Urothelium cell line (cell line): ENCODE measurements at places on chromosomes 5 and 9.

DNA sequence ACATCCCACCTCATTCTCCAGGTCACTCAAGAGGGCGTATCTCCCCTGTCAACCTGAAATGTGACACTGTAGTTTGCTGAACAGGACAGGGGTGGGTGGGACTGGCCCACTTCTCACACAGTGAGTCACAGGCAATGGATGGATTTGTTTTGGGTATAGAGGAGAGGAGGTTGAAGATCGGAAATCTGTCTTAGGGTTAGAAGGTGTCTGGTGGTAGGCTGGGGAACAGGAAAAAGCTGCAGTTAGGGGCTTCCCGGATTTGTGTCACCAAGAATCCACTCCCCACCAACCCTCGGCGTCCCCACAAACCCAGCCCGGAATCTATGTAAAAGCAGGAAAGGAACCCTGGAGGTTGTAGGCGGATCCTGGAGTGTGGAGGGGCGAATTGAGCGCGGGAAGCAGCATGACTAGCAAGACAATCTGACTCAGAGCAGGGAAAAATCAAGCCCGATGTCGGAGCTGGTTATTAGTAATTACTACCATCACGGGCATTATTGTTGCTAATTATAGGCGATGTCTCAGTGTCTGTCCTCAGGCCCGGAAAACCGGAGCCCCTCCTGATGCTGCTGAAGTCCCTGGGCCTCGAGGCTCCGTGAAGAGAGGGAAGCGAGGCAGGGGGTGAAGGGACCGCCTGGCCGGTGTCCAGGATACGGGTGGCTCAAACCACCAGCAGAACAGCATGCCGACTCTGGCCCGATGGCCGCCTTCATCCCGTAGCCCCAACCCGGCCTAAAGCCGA lies 1.7 kb upstream of the IRX1 start:
- no peak for DNase-seq

GRCh38 chr9:967436-967835 lies 9.0 kb upstream of the DMRT3 start:
- no peak for DNase-seq

- DNase-seq, result no peak
Observed at GRCh38 chr9:134870301-134870694, 10.3 kb upstream of the FCN2 start.

GRCh38 chr9:14043483-14043882 lies 270.5 kb downstream of the NFIB start:
- no peak for DNase-seq

- peak; percentile 18 for DNase-seq
Observed at GRCh38 chr9:81558091-81558830, 131.1 kb downstream of the TLE1 start.

DNA sequence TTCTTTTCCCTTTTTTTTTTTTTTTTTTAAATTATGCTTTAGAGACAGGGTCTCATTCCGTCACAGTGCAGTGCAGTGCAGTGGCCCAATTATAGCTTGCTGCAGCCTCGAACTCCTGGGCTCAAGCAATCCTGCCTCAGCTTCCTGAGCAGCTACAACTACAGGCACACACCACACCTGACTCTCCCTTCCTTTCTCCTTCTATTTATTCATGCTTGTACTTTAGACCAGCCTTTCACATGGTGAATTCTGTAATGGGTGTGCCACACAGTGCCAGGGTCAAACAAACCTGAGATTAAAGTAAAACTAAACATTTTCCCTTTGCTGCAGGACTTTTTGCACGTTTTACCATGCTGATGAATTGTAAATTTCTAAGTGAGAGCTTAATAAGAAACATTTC lies 8.0 kb downstream of the SH3RF2 start:
- no peak for DNase-seq

GRCh38 chr9:12614488-12614887 lies 78.7 kb upstream of the TYRP1 start:
- no peak for DNase-seq

DNA sequence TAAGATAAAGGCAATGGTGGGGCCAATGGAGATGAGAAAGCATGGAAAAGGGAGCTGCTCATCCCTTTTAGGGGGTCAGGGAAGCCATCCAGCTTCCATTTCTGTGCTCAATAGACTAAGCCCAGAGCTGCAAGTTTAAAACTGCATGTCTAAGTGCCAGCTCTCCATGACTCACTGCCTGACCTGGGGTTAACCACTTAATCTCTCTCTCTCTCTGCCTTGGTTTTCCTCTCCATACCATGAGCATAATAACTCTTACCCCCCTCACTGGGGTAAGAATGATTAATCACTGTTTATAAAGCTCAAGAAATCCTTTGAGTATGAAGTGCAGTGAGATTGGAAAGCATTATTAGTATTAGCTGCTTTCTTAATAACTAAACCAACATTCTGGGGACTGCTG lies 1382.4 kb upstream of the WWC1 start:
- peak; percentile 66 for DNase-seq

GRCh38 chr5:111776913-111777781 lies 20.2 kb upstream of the NREP start:
- DNase-seq, result no peak

- no peak for DNase-seq
Observed at GRCh38 chr5:168057905-168058304, 233.5 kb upstream of the WWC1 start.

GRCh38 chr5:154797762-154798161 lies 42.6 kb downstream of the LARP1 start:
- DNase-seq, result no peak

GRCh38 chr9:99235069-99235468 lies 13.0 kb downstream of the SEC61B start:
- no peak for DNase-seq

GRCh38 chr5:101080462-101081240 lies 177.6 kb upstream of the ST8SIA4 start:
- DNase-seq, result no peak

DNA sequence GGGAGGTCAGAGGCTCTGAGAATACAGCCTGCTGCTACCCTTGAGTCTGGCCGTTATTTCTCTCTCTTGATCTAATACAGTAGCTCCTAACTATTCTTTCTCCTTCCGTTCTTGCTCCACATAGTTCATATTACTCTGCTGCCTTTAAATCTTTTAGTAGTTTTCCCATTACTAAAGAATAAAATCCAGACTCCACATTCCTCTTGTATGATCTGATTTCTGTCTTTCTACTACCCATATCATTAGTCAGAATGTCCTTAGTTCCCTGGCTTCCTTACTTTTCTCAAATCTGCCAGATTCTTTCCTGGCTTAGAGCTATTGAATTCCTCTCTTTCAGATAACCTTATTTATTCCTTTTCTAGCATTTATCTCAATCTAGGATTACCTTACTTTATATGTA lies 40.0 kb downstream of the MARCHF6 start:
- DNase-seq, result no peak

DNA sequence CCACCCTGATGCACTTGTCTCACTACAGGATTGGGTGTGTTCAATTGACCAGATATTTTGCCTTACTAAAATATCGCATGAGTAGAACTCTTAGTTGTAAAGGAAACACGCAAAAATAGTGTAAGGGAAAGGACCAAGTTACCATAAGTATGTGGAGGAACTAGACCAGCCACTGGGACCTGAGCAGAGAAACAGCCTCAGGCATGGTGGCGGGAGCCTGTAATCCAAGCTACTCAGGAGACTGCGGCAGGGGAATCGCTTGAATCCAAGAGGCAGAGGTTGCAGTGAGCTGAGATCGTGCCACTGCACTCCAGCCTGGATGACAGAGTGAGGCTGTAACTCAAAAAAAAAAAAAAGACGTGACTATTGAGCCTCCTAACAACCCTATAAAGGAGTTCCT lies 117.9 kb upstream of the SPATA31C2 start:
- no peak for DNase-seq

DNA sequence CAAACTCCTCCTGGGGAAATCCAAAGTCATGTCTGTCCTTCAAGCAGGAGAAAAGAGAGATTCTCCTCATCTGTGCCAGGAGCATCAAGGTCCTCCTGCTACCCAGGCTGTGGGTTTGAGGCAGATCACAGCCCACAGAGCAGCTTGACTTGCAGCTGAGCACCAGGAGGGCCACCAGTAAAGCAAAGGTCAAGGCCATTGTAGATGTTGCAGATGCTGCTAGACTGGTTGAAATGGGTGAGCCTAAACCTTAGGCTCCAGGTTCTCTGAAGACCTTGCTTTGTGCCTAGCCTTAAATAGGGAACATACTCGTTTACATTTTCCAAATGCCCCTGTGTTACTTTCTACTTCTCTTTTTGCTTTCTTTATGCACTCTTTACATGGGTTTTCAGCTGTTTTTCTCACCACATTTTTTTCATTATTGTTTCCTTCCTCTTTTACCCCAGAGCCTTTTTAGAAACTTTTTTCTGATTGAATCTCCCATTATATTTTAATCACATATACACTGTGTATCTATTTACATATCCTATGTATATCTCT lies at the start of gene IFNA2:
IFNA2 (minus strand) TSS at position 268 of the 540 bp plus-strand sequence; CDS start at position 199, 69 bp downstream.
- no peak for DNase-seq

DNA sequence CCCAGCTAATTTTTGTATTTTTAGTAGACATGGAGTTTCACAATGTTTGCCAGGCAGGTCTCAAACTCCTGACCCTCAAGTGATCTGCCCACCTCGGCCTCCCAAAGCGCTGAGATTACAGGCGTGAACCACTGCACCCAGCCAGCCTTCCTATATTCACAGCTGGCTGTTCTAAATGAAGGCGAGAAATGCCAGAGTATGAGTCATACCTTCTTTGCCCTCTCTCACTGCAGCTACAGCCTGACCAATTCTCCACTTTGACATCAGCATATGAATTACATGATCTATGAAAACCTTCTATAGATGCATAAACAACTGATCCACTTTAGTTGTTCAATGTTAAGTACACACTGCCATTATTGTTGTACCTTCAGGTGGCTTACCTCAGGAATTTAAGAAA lies 14.5 kb downstream of the APTX start:
- DNase-seq, result no peak

DNA sequence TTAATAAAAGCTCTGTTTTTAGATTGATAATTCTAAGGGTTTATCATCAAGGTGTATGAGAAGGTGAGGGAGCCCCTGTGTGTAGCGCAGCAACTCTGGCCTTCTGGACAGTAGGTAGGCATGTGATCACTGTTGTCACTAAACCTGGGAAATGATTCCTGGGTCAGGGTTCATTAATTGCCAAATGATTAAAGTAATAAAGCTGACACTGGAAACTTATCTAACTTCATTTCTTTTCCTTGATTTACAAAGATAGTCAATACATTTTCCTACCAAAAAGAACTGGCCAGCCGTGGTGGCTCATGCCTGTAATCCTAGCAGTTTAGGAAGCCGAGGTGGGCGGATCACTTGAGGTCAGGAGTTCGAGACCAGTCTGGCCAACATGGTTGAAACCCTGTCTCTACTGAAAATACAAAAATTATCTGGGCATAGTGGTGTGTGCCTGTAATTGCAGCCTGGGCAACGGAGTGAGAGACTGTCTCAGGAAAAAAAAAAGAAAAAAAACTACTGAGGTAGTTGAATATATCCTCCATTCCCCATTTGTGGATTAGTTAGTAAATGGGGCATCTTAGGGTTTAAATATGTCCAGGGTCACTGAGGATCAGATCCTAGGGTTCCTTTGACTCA lies 2.4 kb downstream of the EHMT1 start:
- no peak for DNase-seq

DNA sequence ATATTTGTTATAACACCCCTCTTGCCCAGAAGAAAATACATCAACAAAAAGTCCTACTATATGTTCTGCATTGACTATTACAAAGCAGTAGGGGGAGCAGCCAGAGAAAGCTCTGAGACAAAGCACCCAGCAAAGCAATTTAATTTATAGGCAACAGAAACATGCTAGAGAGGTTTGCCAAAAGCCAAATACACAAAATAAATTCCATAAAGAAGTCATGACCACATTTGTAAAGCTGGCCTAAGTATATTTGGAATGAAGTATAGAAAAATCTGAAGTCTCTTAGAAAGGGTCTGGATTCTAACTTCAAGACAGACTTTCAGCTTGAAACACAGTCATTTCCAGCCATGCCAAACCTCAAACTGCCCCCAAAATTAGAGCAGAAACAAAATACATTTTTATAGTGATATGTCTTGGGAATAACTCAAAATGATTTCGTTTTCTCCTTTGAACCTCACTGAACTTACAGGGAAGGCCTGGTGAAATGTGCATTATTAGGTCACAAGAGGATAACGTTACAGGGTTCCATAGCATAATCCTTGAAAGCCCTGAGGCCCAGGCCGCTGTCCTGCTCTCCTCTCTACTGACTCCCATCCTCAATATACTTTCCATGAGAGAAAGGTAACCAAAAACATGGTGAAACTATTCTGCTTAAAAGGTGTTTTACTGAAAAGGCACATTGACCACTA lies 451.8 kb downstream of the RAB3C start:
- DNase-seq, result peak; percentile 17

GRCh38 chr9:2923766-2924379 lies 80.0 kb upstream of the PUM3 start:
- DNase-seq, result no peak

GRCh38 chr9:121708768-121709488 lies 57.5 kb downstream of the DAB2IP start:
- no peak for DNase-seq

GRCh38 chr5:179348011-179348530 lies 2.8 kb upstream of the ADAMTS2 start:
- DNase-seq, result no peak

DNA sequence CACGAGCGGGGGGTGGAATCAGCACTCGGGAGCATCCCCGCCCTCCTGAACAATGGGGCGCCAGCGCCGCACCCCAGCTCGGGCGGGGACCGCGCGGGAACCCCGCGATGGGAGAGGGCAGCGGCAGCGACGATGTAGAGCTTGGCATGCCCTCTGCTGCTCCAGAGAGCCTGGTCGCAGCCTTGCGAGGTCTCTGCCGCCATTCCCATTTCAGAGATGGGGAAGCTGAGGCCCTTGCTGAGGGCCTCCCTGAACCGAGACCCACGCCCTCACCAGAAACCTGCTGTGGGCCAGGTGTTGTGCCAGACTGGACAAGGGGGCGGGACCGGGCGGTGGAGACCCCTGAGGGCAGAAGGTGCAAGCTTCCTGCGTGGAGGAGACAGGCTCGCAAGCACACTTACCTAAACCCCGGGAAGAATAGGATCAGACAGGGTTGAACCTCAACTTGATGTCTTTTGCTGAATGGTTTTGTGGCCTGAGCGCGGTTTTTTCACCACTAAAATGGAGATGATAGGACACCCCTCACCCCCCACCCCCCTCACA lies 647 bp upstream of the MEGF9 start:
- no peak for DNase-seq

DNA sequence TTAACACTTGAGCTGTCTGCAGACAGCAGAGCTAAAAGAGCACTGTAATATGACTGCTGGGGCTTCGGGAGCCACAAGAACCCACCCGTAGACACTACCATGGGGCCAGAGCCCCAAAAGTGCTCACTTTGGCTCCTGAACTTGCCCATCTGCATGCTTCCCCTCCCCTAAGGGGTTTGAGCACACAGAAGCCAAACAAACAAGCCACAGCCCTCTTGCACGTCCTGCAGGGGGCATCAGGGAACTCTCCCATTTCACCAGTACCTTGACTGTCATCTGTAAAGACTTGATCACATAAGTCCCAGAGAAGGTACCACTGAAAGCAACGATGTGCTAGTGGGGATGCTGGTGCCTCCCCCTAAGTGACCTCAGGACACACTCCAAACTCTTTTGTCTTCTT lies 681.8 kb downstream of the SEMA5A start:
- peak; percentile 18 for DNase-seq

GRCh38 chr5:135978212-135978631 lies 23.4 kb upstream of the LECT2 start:
- DNase-seq, result no peak
